ENCODE measurements at places on chromosomes 12 and 14. TPM values are rescaled to one million over a fixed set of nuclear protein-coding genes. Genes with fewer than 3 reads are reported as not detected.

Gene LDHB
- 530 TPM for total RNA-seq

Gene COL2A1
- total RNA-seq, result under 0.01 TPM

Gene VDR
- 17.0 TPM for total RNA-seq

Gene ASIC1
- total RNA-seq, result 1.5 TPM

Gene ASPG
- not detected for total RNA-seq

Gene RERGL
- total RNA-seq, result not detected

Gene PMEL
- total RNA-seq, result 0.33 TPM

Gene RBP5
- 0.33 TPM for total RNA-seq

All from smooth muscle cell of trachea (primary cell).